ENCODE measurements at places on chromosomes 16 and 17.

- DNase-seq, result no peak
Measured at GRCh38 chr17:37519251-37519985, 29.7 kb downstream of the DUSP14 start.

GRCh38 chr16:2243031-2243528 lies 6.8 kb downstream of the DNASE1L2 start:
- peak; percentile 29 for DNase-seq

DNA sequence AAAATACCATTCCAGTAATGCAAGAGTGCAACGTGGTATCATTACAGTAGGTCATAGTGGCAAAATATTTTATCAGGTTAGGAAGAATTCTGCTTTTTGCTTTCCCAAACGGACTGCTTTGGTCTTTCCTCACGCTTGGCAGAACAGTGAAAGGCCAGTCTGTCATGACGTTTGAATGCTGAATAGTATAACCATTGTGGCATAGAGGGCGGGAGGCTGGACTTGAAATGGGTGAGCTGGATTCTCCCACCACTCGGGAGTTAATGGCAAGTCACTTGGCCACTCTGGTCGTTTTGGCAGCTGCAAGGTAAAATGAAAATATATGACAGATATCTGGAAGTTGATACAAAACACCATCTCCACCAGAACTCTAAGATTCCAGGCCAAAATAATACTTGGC lies 391.2 kb downstream of the MAF start:
- DNase-seq, result no peak

DNA sequence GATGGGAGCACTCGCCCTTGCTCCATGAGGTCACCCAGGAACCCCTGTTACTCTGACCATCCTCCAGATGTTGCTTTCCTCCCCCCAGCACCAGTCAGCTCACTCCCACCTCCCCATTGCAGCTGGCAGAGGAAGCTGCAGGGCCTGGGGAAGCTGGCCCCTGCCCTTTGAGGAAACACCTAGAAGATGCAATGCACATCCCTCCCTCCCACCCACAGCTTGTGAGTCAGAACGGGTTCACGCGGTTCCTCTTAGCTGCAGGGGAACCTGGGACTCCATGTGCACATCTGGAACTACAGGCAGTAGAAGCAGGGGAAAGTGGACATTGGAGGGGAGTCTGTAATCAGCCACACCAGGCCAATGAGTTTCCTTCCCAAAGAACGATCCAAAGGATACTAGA lies 96.9 kb downstream of the KATNIP start:
- DNase-seq, result no peak

DNA sequence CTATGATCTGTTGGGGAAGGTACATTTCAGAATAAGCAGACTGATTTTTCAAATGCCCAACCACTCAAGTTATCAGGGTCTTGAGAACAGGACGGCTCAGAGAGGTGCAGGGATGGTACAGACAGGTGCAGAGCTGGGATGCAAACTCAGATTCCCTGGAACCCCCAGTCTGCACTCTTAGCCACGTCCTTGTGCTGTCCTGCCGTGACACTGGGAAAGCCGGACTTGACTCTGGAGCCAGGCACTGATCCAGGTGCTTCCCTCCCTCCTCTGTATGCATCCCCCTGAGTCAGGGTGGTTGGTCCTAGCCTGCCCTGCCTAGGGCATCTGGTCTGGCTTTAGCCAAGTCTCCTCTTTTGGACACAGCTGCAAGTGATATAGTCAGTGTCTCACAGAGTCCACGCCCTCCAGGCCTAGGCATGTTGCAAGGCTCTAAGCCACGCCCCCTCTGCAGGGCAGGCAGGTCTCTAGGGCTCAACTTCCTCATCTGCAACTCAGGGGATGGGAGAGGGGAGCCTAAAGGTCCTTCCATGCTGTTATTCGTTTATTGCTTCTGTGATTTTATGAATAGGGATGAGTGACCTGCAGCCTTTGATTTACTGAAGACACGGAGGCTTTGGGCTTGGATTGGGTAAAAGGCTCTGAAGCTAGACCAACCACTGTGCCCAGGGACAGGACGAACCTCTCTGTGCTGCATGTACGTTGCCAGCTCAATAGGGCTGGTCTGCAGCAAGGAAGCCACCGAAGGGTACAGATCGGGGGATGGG lies 97.3 kb downstream of the SDK2 start:
- peak; percentile 78 for DNase-seq

- no peak for DNase-seq
Measured at GRCh38 chr16:85367485-85367884, 245.6 kb upstream of the GSE1 start.

DNA sequence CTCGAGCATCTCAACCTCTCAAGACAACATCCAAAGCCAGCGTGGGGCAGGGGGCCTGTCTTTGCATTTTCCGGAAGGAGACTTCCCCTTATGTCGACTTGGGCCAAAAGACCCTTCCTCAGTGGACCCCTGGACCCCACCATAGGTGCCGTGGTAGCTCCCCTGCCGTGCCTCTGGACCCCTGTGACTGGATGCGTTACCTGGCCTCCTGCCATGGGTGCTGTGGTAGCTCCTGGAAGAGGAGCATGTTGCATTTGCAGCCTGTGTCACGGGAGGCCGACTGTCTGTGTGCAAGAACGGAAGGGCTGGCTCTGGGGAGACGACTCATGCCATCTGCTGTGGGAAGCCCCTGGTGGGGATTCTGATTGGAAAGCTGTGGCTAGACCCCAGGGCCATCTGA lies 130.1 kb downstream of the FOXL1 start:
- DNase-seq, result no peak

- no peak for DNase-seq
Measured at GRCh38 chr17:12310811-12311210, 290.1 kb downstream of the MAP2K4 start.

DNA sequence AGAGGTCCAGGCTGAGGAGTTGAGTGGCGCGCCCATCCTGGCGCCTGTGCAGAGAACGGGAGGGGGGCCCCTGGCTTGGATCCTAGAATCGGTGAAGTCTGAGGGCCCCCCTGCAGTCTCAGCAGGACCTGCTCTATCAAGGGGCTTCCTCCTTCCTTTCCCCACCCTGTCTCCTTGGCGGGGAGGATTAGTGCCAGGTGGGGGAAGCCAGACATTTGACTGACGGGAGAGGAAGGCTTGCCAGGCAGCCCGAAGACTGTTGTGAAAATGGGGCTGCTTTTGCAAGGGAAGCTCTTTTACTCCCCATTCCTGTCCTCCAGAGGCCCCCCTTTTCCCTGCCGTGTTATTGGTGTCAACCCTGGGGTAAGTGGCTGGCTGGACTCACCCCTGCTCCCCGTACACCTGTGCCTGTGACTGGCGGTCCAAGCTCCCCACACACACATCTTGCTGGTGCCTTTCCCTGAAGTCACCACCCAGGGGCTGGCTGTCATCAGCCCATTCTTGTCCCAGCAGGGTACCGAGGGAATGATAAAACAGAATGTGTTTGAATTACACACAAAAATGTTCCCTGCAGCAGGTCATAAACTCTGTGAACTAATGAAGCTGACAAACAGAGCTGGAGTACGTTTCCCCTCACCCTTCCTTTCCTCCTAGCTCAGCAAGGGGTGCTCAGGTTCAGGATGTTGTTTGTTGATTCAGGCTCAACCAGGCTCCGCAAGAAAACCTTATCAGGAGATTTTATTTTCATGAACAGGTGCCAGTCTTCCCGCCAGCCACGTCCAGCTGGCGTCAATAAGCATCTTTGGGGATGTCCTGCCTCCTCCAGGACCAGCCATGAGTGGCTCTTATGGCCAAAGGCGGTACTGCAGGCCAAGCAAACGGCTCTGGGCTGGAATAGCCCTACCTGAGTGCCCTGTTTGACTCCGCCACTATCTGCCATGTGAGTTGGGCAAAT lies 4.4 kb upstream of the ARMC7 start:
- DNase-seq, result peak; percentile 92

GRCh38 chr16:64626776-64627175 lies 495.1 kb downstream of the CDH11 start:
- DNase-seq, result peak; percentile 90

All from NCI-H82 (cell line).